ENCODE measurements at places on chromosomes 16 and 17.

GRCh38 chr17:63751806-63752205 is 10.2 kb upstream of the STRADA start:
- DNase-seq: no peak

DNA sequence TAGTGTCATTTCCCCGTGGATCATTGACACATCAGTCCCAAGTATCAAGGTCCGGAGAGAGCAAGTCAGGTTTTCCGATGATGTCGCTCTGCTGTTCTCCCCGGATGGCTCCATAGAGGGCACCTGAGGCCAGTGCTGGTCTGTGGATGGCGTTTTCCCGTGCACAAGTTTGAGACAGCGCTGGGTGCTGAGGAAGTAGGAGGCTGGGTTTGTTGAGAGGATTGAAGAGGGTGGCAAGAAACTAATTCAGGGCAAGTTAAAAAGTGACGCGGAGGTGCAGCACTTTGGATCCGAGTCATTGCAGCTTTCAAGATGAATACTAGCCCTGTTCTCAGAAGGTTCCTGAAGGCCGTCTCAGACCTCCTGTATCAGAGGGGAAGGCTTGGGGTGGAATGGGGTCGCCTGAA is 7.7 kb downstream of the NUBP1 start:
- DNase-seq: no peak

- no peak for DNase-seq
Observed at GRCh38 chr16:79532785-79533184, 67.8 kb downstream of the MAF start.

DNA sequence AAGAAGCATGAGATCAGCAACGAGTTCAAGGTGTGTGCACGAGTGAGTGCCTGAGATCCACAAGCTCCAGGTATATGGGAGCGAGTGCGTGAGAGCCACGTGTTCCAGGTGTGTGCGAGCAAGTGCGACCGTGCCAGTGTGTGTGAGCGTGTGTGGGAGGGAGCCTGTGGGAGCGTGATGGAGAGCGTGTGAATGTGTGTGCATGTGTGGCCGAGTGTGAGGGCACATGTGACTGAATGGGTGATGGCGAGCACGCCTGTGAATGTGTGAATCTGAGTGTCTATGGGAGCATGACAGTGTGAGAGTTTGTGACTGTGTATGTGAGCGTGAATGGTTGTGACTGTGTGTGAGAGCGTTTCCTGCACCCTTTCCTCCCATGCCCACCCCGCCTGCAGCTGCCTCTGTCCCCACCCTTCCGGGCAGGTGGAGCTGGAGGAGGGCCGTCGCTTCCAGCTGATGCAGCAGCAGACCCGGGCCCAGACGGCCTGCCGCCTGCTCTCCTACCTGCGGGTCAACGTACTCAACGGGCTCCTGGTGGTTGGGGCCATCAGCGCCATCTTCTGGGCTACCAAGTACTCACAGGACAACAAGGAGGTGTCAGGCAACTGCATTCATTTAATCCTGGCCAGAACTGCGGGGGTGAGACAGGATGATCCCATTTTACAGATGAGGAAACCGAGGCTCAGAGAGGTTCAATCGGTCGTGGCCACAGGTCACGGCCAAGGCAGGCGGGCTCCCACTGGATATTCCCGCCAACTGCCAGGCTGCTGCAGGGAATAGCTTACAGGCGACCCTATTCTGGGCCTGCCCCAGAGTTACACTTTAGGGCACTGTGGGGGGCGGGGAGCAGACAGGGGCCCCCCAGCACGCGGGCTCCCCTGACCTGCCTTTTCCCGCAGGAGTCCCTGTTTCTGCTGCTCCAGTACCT is 3.7 kb downstream of the TMC8 start:
- no peak for DNase-seq

DNA sequence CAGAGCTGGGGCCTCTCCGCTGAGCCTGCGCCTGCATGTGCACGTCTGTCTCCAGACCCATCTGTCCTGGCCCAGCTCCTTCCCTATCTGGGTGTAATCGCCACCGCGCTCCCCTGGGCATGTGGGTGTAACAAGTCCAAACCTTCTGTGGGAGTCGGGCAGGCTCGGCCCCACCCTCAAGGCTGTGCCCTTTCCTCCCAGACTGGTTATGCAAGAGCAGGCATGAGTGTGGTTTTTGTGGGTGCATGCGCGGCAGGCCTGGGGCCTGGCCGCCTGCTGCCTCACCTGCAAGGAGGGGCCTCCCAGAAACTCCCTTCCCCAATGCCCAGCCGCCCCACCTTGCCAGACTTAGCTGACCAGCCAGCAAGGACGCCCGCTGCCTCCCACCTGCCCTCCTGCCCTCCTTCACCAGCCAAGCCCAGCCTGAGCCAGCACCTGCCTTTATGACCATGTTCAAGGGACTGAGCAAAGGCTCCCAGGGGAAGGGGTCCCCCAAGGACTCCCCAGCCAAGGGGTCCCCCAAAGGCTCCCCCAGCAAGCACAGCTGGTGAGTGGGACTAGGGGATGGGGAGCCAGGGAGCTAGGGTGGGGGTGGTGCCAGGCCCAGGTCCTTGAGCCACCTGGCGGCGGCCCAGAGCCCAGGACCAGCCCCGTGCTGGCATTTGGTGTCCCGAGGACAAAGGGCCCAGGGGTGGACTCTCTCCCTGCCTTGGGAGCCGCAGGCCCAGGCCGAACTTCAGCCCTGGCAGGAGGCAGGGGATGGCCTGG is at the start of gene EVPLL:
Gene EVPLL (plus strand): TSS at position 342 of the 768 bp plus-strand sequence. CDS start 3,160 bp downstream, outside the sequence.
- no peak for DNase-seq

- DNase-seq: no peak
Observed at GRCh38 chr17:48441231-48441711, 11.3 kb upstream of the SKAP1 start.

GRCh38 chr17:36856903-36857381 is 80.3 kb upstream of the LHX1 start:
- DNase-seq: no peak

DNA sequence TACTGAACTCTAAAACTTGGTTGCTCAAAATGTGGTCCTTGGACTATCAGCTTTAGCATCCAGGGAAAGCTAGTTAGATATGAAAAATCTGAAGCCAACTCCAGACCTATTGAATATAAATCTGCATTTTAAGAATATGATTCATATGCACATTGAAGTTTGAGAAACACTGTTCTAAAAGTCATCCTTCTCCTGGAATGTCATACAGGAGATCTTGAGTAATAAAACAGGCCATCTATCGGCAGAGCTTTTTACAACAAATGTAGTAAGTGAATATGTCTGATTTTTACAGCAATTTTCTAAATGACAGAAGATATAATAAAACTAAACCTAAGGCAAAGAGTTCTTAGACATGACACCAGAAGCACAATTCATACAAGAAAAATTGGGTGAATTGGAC is 140.4 kb downstream of the PMP22 start:
- DNase-seq: no peak

GRCh38 chr16:85909932-85910853 is 11.2 kb downstream of the IRF8 start:
- DNase-seq: no peak
